ENCODE measurements at places on chromosomes 11 and 22.
A peak's percentile ranks its signal among the peaks of the same experiment; 100 is the strongest.

GRCh38 chr22:26648011-26648497, 9.3 kb upstream of the MIAT start:
- peak; percentile 90 for DNase-seq

GRCh38 chr11:14789879-14790484, 102.0 kb downstream of the CYP2R1 start:
- DNase-seq = no peak

DNA sequence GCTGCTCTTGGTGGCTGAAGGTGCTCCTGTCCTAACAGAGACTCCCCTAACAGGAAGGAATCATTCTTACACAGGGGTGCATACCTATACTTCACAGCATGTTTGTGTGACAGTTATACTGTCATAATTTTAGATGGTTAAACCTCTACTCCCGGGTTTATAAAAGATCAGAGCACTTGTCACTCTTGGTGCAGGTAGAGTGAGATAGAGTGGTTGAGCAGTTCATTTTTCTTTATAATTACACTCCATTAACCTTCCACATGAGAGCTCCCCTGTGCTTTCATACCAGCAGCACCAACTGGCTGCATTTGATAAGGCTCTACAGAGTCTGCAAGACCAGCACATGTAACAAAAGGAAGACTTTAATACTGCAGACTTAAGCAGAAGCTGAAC, 72.9 kb downstream of the LARGE2 start:
- DNase-seq = peak; percentile 80

- DNase-seq = no peak
Observed at GRCh38 chr22:49366437-49366836, 461.2 kb downstream of the BRD1 start.

- no peak for DNase-seq
Observed at GRCh38 chr11:2424811-2425495, 19.4 kb downstream of the TRPM5 start.

DNA sequence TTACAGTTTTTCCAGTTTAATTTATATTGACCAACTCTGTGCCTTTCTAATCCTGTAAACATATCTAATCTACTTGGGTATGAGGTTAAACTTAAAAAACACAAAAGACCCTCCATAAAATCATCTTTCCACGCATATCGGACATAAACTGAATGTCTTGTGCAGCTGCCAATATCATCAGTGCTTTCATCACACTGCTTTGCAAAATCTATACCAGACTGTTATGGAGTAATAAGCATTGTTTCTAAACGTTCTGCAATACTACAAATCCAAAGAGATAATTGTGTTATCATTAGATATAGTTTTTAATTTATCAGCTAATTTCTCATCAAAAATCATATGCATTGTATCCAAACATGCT, 36.1 kb upstream of the AMPD3 start:
- no peak for DNase-seq

DNA sequence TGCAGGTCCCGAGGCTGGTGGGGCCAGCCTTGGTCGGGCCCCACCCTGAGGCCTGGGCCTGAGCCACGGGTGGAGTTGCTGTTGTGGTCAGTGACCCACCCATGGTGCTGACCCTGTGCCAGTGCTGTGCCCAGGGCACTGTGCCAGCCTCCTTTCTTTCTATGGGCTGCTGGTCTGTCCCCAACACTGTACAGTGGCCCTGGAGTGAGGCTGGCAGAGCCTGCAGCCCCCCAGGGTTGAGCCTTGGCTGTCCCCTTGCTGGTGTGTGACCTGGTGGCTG, 1235.7 kb downstream of the BRD1 start:
- DNase-seq = no peak

DNA sequence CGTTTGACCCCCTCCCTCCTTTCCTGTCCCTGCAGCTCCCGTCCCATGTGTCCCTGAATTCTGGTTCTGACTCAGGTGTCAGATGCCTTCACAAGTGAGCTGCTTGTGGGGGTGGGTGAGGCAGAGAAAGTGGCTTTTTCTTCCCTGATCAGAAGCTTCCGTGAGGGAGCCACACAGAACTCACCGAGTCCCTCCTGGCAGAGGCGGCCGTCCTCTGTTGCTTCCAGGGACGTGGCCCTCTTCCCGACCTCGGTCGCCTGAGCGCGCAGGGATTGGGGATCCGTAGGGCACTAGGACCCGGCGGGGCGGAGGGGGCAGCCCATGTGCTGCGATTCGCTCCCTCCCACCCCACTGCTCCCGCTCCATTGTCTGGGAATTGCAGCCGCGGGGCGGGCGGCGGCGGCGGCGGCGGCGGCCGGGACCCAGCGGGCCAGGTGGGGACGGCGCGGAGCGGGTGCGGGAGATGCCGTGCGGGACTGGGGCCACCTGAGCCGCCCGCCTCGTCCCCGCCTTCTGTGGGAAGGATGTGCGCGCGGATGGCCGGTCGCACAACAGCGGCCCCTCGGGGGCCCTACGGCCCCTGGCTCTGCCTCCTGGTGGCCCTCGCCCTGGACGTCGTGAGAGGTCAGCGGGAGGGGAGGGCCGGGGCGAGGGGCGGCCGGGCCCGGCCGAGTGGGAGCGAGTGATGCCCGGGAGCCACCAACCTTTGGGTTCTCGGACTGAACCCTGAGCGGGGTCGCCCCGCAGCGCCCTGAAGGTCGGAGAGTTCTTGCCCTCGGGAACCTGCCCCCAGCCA, at the start of gene TMEM132A:
TMEM132A (plus strand) TSS at position 351 of the 796 bp plus-strand sequence; CDS start at position 525, 174 bp downstream.
- no peak for DNase-seq

DNA sequence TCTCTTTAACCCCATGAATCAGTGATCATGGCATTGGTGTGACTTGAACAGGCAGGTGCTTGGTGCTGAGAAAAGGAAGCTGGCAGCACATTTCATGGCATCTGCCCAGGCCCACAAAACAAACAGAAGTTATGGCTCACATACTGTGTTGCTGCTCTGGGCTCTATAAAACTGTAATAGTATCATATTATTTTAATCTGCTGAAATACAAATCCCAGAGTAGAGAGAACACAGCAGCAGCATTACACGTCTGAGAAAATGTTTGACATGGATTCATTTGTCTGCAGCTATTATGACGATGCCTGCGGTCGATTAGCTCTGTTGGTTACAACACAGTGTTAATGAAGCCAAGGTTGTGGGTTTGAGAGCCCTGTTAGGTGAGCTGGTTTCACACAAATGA, 80.8 kb downstream of the ALX4 start:
- DNase-seq = no peak

- no peak for DNase-seq
Observed at GRCh38 chr11:44748606-44749005, 21.8 kb downstream of the TSPAN18 start.

DNA sequence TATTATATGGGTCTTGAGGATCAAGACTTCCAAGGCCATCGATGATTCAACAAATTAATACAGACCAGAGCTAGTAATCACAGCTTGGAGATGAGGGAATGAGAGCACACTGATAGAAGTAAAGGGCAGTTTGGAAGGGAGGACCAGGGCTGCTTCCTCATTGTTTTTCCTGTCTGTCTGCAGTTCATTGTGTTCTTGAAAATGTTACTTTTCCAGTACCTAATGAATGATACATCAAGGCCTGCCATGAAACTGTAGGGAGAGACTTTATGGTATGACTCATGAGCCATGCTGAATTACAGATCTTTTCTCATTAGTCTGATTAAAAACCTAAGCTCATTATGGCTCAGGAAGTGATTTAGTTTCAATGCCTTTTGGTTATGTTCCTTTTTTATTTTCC, 855.6 kb downstream of the KCNA4 start:
- DNase-seq = no peak

DNA sequence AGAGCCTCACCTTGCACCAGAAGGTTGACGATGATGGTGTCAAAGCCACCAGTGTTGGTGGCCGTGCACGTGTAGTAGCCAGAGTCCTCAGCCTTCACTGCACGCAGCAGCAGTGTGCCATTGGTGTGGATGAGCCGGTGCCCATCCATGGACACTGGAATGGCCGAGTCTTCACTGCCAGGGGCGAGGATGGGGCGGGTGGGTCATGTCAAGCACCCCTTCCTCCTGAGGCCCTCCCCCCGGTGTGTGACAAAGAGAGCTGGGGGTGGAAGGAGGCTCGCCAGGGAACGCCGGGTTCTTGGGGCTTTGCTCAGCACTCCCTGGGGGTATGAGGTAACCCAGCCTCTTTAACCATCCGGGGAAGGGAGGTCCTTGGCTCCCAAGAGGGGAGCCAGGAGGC, 111.6 kb downstream of the CEP164 start:
- no peak for DNase-seq

GRCh38 chr11:83047515-83048225, 24.0 kb downstream of the RAB30 start:
- no peak for DNase-seq

GRCh38 chr11:113907152-113907551, 2.6 kb downstream of the HTR3B start:
- DNase-seq = no peak

DNA sequence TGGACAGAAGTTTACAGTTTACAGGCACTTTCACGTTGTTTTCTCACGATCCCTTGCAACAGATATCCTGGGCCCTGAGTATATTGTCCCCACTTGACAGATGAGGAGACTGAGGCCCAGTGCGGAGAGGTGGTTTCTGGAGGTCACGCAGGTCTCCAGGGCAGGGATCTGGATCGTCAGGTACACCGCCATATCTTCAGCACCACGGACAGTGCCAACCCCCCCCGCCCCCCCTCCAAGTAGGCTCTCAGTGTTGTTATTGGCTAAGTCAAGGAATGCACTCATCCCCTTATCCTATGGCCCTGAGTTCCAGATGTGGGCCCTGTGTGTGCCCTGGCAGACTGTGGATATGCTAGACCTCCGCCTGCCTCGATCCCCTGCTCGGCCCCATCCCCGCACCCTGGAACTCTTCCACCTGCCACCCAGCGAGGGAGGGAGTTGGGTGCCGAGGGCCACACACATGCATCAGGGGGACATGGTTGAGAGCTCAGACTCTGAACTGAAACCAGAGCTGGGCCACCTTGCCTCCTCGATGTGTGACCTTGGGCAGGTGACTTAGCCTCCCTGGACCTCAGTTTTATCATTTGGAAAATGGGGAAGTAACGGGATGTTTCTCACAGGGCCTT, 37.5 kb downstream of the MPPED1 start:
- DNase-seq = no peak

DNA sequence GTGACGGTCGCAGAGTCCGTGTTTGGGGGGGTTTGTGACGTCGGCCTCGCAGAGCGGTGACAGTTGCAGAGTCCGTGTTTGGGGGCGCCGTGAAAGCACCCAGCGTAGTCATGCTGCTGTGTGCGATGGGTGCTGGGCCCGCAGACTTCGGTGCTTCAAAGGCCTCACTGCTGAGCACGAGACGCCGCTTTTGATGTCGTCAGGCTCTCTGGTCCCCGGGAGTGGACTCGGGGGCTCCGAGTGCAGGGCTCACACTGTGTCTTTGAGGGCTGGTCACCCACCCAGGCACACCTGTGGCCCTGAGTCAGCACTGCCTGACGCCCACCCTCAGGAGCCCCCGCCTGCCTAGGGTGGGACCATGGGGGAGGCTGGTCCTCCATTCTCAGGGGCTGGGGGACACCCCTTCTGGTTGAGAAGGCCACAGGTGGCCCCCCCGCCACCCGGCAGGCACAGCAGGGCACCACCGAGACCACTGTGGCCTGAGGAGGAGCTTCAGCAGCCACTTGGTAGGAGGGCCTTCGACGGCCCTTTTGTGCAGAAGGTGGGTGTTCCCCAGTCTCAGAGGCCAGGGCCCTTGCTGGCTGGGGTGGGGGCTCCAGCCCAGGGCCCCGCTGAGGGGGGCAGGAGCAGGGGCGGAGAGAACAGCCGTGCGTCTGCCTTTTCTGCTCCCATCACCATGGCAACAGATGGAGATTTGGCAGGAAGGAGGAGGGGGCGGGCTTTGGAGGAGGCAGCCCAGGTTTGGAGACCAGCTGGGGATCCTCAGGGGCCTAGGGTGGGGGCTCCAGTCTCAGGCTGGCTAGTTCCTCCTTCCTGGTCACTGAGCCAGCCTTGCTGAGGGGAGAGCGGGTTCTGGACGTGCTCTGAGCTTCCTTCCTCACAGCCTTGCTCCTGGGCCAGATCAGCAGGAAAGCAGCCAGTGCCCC, 20.9 kb downstream of the BRSK2 start:
- peak; percentile 68 for DNase-seq

DNA sequence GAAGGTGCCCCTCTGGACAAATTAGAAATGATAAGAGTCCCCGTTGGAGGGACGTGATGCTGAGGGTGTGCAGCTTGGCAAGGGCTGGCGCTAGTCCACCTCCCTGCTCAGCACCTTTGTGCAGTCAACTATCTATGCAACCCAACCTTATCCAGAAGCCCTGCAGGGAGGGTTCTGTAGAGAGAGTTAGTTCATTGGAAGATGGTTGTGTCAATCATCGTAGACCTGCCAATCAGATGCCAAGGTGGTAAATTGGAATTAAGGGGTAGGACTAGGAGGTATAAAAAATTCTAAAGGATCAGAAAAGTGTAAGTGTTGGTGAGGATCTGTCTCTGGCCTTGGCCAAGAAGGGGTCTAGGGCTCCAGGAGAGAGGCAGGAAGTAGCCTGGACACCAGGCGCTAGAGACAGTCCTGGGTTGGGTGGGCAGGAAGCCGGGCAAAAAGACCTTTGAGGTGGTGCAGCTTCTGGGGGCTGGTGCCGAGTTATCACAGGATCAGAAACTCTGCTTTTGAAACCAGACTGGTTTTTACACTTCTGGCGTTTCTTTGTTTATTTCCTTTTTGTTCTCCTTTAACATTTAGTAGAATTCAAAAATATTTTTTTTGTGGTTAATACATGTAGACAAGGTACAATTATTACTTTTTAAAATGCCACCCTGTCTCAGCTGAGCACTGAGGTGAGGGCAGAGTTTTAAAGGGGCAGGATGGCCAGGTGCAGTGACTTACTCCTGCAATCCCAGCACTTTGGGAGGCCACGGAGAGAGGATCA, 1.6 kb downstream of the C1QTNF6 start:
- no peak for DNase-seq

DNA sequence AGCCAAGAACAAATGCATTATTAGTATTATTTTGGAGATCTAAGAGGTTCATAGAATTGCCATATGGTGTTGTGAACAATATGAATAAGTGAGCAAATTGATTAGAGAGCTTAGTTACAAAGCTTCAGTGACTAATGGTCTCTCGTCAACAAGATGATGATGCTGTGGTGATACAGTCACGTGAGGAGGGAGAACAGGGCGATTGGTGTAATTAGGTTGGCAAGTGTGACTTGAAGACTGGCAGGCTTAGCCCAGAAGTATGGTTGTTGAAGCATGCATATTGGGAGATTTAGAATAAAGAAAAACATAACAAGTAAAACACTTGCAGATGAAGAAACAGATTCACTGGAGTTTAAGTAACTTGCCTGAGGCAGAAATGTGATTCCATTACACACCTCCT, 100.6 kb upstream of the SORL1-AS1 start:
- no peak for DNase-seq
